Stimulated activated CD8-positive, alpha-beta memory T cell treated with anti-CD3 and anti-CD28 coated beads, Interleukin-15, amount 100 ng/mL, for 4 hours (primary cell): ENCODE measurements at places on chromosomes 4 and X.

GRCh38 chr4:69493515-69493914 is 2.2 kb downstream of the UGT2B4 start:
- DNase-seq, result no peak

DNA sequence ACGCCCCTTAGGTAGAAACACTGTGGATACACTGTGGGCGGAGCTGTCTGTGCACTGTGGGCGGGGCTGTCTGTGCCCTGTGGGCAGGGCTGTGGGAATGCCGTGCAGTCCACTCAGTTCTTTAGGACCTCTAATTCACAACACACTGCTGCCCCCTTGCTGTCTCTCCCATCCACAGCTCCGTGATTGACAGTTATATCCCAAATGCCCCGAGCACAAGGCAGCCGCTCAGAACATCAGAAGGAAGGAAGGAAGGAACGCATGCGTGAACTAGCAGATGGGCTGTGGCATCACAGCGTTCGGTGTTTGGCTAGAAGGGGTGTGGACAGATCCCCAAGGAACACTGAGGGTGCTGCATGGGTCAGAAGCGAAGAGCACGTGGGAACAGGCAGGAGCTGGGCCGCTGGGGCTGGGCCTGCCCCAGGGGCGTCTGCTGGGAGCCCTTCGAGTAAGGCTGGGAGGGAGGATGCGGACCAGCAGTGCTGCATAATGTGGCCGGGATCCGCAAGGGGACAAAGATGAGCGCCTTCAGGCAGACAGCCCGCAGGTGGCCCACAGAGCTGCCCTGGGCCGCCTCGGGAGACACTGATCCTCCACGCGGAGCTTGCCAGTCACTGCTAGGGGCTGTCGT is 29.8 kb downstream of the ACOX3 start:
- DNase-seq, result no peak

DNA sequence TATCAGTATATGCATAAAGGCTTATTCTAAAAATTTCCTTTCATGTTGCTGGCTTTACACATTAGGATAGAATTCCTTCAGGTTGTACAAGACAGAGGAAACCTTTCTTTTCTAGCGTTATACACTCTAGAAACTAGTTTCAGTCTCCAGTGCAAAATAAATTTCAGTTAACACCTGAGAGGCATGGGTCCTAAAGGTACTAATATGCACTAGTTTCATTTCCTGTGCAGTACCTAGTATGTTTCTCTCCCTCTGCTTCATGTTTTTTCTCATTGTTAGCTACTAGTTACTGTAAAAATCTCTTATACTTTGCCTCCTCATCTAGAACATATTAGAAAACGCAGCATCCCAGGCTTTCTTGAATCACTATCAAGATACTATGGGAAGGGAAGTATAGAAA is 54.0 kb downstream of the SNX25 start:
- DNase-seq, result no peak

DNA sequence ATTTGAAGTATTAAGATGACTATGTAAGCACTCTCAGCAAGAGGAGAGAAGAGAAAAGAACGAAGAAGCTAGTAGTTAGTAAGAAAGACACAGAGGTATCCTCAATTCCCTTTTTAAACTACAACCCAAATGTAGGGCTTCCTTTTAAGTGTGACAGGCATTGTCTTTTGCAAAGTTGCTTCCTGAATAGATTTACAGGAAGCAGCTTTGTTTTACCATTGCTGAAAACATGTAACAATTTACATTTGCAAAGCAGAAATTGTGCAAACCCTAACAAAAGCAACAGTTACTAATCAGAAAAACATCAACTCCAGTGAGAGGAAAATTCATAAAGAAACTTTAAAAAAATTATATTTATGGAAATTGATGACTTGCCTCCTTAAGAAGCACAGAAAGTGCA is 96.4 kb downstream of the FAM13A start:
- no peak for DNase-seq
